ENCODE measurements at places on chromosomes 13 and 19. TPM values are rescaled to one million over a fixed set of nuclear protein-coding genes. Genes with fewer than 3 reads are reported as not detected.
A peak's percentile ranks its signal among the peaks of the same experiment; 100 is the strongest.

The C1QTNF9B gene
- not detected for total RNA-seq

The ZNF837 gene
- total RNA-seq, result 0.86 TPM

The PEG3 gene
- total RNA-seq, result not detected

The B3GNT3 gene
- not detected for total RNA-seq

The NLRP9 gene
- not detected for total RNA-seq

The ERVK3-1 gene
- total RNA-seq, result 96.7 TPM

The FTL gene
- 662 TPM for total RNA-seq

The ZNF765 gene
- total RNA-seq, result 10.8 TPM

The EID2B gene
- total RNA-seq, result 3.7 TPM

The PSG7 gene
- total RNA-seq, result not detected

The KLF1 gene
- total RNA-seq, result 0.80 TPM

The PSPN gene
- 1.6 TPM for total RNA-seq

The KRTDAP gene
- total RNA-seq, result not detected

The KLK4 gene
- not detected for total RNA-seq

DNA sequence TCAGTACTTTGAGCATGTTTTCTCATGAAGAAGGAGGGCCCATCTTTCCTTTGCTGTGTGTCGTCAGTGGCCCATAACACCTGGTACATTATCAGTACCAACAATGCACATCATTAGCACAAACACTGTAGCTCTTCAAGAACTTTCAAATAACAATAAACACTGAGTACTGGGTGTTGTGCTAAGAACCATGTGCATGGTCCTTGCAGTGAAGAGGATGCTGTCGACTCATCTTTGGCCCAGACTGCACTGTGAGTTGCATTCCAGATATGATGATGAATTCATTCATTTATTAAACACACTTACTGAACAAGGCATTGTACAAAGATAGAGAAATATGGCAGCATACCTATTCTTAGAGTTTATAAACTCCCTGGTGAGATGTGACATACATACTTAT, 55.8 kb downstream of the FLT3 start:
- DNase-seq, result no peak

- DNase-seq, result no peak
These were observed 503.1 kb downstream of the FOXO1 start for GRCh38 chr13:40163066-40164000.

- no peak for DNase-seq
These were observed 18.3 kb downstream of the ZNF100 start for GRCh38 chr19:21749090-21749489.

DNA sequence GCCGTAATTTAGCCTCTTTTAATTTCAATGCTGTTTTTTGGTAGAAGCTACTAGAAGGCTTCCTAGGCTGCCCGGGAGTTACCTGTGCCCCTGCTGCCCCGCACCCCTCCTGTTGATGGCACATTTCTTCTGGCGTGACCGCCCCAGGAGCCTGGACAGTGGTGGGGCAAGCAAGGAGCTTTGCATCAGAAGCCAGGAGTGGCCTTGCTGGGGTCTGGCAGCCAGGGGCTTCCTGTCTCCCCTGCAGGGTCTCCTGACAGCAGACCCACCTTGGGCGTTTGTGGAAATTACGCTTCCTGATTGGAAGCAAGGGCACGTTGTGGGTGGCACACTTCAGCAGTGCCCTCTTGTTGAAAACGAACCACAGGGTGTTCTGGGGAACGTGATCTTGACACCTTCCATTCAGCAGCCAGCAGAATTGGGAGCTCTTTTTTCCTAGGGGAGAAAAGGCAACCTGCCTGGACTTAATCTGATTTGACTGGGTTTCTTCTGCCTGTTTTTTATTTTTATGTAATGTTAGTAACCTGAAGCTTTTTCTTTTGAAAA, 90.0 kb upstream of the TEX29 start:
- DNase-seq, result no peak

DNA sequence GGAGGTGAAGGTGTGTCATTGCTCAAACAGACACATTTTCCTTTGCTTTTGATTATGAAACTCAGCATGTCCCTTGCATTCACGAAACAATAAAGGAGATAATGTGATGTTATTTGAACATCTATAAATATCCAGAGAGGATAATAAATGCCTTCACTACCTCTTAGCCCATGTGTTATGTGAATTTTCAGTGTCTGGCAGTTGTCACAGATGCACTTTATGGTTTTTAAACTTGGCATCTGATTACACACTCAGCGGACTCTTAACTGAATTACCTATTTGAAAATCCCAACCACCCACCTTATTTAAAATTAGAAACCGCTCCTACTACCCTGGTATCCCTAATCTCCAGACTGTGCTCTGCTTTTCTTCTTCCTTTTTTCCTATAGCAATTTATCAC, 254.2 kb downstream of the COG6 start:
- DNase-seq, result no peak

- no peak for DNase-seq
These were observed 404.4 kb downstream of the SPRY2 start for GRCh38 chr13:79936368-79937136.

DNA sequence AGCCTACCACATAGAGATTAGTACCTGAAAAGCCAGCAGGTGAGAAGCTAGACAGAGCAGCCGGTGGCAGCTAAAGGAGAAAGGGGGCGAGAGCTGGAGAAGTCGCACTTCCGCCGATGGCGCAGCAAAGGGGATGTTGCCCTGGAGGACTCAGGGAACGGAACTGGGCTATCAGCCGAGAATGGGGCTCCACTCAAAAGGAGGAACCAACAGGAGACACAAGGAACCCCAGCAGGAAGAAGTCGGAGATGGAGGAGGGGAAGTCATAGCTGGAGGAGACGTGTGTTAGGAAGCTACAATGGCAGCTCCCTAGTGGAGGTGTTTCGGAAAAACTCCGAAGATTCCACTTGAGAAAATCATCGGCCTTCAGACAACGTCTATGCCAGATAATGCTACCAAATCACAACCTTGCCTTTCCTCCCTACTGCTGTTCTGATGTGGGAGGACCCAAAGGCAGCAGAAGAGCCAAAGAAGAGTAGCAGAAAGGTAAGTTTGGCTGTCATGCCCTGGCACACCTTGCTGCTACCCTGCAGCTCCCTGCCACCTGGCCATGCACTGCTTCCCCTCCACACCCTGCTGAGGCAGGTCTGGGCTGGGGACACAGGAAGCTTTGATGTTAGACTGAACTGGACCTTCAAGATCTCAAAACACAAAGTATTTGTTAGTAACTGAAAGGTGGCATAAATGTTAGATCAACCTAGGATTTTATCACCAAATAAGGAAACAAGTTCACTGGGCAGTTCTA, 127.9 kb downstream of the DLEU7 start:
- DNase-seq, result no peak

- no peak for DNase-seq
These were observed 7.4 kb downstream of the ZNF564 start for GRCh38 chr19:12543855-12544254.

DNA sequence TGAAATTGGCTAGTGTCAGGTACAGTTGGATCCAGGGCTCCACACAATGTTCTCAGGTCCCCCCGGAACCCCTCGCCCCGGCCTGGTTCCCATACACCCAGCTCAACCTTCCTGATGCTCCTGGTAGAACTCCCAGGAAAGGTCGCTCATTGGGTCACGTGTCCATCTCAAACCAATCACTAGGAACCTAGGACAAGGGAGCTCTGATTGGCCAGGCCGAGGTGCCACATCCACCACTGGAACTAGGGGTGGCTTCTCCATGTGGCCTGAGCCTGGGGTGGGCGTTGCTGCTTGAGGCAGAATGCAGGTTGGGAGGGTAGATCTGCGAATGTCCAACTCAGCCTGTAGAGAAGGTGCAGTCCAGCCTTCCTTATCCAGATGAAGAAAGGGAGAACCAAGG, 6.9 kb upstream of the MEF2B start:
- no peak for DNase-seq

DNA sequence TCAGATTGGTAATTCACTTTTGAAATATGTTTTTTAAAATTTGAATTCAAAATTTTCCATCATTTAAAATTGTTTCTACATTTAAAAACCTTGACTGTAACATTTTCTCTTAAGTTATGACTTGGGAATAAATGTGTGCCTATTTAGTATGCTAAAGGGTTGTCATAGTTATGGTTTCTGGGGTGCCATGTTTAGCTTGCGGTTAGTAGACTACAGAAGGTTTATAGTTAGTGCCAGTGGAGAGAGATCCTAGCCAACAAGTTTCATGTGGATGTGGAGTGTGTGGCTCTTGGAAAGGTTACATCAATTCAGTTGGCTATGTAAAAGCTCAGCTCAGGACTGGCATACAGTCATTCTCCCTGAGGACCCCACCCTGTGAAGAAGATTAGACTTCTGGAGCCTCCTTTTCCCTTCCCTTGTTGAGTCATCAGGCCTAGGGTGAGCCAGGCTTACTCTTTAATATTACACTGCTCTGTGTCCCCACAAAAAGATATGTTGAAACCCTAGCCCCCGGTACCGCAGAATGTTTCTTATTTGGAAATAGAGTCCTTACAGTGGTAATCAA, 20.4 kb downstream of the LMO7 start:
- no peak for DNase-seq

DNA sequence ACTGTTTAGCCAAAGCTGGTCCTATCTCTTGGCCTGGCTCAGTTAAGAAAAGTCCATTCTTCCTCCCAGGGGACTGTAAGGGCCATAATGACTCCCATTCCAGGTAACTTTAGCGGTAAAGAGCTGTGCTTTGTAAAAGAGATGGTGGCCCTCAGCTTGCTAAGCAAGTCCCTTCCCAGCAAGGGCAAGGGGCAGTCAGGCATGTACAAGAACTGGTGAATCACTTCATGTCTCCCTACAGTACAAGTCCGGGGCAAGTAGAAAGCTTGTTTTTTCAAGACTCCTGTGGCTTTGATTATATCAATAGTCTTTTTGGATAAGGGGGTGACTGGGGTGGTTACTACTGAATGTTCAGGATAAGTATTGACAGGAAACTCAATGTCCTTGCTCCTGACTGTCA, 88.9 kb downstream of the SLC25A15 start:
- no peak for DNase-seq

DNA sequence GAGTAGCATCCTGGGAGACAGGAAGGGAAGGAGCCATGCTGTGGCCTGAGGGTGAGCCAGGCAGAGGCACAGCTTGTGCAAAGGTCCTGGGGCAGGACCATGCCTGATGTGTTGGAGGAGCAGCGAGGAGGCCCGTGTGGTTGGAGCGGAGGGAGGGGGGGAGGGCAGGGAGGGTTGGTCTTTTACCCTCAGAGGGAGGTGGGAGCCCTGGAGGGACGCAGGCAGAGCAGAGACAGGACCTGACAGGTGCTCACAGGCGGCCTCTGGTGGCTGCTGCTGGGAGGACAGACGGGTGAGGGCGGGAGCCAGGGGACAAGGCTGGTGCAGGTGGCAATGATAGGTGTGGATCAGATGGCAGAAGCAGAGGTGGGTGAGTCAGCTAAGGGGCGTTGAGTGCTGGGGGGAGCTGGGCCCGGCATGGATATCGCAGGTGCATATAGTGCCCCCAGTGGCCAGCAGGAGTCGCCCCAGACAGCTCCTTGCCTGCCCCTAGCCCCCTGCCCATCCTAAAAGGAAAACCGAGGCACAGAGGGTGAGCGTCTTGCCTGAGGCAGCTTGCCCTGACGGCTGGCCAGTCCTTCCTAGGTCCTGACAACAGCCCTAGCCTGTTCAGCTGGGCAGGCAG, 9.8 kb upstream of the GNA15 start:
- peak; percentile 60 for DNase-seq

GRCh38 chr19:58352760-58353671, at the start of gene A1BG:
TSS of gene A1BG (minus strand) at chr19:58353492. CDS start at chr19:58353437, 55 bp downstream.
- no peak for DNase-seq

DNA sequence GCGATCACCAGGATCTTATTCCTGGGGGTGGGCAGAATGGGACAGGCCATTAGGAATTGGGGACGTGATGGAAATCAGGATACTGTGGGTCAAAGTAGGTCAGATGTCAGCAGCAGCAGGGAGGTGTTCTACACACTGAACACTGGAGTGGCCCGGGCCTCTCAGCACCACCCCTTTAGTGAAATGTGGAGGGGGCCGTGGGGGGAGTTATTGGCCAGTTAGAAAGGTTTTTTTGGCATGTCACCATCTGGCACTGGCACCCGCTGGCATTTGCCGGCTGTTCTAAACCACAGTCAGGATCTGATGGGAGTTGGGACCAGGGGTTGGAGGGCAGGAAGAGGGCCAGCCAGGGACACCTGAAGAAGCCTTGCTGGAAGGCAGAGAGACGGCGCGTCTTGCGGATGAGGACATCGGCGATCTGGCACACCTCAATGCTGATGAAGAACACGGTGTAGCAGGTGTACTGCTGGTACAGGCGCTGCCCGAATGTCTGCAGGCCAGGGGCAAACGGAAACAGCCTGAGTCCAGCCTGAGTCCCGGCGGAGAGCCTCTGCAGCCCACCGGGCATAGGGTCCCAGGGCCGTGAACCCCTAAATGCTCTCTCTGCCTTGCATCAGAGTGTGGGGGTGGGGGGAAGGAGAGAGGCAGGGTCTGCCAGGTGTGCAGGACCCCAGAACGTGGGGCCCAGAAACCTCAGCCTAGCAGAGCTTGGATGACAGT, 5.8 kb downstream of the TMEM147 start:
- DNase-seq, result no peak

GRCh38 chr19:2719920-2720776, 1.0 kb downstream of the DIRAS1 start:
- no peak for DNase-seq

DNA sequence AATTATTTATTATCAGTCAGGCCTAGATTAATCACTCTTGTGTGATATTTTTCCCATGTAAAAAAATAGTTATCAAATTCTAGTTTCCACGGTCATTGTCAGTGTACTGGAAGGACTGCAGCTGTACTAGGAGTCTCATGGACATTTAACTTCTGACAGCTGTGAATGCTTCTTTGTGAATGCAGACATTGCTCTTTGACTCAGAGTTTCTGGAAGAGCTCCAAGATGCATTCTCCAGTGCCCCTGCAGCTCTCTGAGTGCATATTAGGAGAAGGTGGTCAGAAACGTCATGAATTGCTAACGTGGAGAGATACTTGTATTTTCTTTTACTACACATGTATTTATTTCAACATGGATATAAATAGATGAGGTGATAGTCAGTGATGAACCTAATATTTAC, 9.7 kb upstream of the SLITRK5 start:
- DNase-seq, result no peak

DNA sequence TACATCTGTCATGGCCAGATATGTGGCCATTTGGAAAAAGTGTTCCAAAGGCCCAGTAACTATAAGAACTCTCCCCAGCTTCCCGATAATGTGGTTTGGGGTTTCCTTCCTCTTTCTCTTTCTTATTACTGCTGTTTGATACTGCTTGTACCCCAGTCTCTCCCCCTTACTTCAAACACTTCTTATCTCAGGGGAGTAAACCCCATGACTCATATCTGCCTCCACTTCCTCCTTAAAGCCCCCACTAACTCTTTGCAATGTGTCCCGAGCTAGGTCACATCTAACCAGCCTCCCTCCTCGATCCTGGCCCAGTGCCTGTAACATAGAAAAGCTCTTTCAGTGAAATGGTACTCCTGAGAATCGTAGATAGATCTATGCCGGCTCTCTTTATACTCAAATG, 82.4 kb upstream of the STARD13 start:
- DNase-seq, result no peak

DNA sequence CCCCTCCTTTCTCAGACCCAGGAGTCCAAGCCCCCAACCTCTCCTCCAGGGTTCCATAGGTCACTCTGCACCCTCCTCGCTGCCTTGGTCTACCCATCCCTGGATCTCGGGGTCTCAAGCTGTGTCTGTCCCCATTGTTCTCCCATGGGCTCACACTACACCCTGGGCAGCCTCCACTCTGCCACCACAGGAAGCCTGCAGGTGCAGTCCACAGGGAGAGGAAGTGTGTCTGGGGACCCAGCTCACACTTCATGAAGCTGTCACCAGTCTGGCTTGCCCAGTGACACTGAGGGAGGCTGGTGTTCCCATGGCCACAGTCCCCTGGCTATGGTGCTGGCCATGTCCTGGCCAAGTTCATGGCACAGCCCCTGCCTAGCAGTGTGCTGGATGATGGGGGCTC, 5.3 kb downstream of the NECTIN2 start:
- no peak for DNase-seq

- DNase-seq, result no peak
These were observed 290.0 kb downstream of the KCTD12 start for GRCh38 chr13:76596216-76596615.

All from activated T-helper 1 cell treated with anti-CD3 and anti-CD28 coated beads, Interleukin-12 subunit alpha, Interleukin-12 subunit beta, Interleukin-2, Interleukin-4 antibody, amounts not matched to agents 30 ng/mL and 10 ng/mL and 1 ng/mL, durations not matched to agents 14 hours and 24 hours and 36 hours (primary cell).